PC-9 (cell line): ENCODE measurements at places on chromosomes 4 and X. TPM values are rescaled to one million over a fixed set of nuclear protein-coding genes. Genes with fewer than 3 reads are reported as not detected.

DNA sequence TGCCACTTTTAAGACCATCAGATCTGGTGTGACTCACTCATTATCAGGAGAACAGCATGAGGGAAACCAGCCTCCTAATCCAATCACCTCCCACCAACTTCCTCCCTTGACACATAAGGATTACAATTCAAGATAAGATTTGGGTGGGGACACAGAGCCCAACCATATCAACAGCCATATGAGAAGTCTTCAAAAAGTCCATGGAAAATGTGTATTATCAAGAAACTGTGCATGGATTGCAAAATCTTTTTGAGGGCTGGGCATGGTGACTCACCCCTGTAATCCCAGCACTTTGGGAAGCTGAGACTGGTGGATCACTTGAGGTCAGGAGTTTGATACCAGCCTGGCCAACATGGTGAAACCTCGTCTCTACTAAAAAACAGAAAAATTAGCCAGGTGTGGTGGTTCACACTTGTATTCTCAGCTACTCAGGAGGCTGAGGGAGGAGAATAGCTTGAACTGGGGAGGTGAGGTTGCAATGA is 17.8 kb upstream of the RPL39 start:
- DNase-seq: no peak
- peaks cover under 1% of the 10 kb centered on the region; the same call in 1 of the 2 replicates for H3K27me3 ChIP-seq

- H3K4me1 ChIP-seq: no peaks in the 10 kb centered on the region
- H3K4me3 ChIP-seq: no peak overlapping the region
- H3K36me3 ChIP-seq: no peaks in the 10 kb centered on the region
- DNase-seq: no peak
Measured at GRCh38 chrX:71623714-71624113, 5.4 kb upstream of the CXCR3 start.

GRCh38 chrX:66008328-66008970 is 31.4 kb downstream of the VSIG4 start:
- H3K4me3 ChIP-seq: no peak overlapping the region
- no peak overlapping the region for H3K27ac ChIP-seq
- no peaks in the 10 kb centered on the region for H3K27me3 ChIP-seq
- H3K36me3 ChIP-seq: no peaks in the 10 kb centered on the region
- no peaks in the 10 kb centered on the region for H3K4me1 ChIP-seq

DNA sequence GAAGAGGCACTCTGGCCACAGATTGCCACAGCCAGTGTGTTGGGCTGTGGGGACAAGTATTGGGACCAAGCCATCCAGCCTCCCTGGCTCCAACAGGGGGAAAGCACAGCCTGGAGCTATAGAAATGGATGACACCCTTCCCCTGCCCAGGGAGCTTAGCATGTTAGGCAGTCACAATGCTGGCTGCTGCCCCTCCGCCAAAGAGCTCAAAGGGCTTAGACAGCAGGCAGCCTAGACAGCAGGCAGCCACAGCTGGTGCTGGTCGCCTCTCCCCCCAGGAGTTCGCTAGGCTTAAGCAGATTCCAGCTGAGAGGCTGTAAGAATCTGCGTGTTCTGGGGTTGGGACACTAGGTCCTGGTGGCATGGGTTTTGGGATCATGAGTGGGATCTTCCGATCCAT is 94.5 kb upstream of the MXRA5 start:
- peaks cover 22% of the 10 kb centered on the region for H3K27me3 ChIP-seq
- no peak overlapping the region for H3K27ac ChIP-seq
- no peak overlapping the region for H3K4me3 ChIP-seq
- H3K36me3 ChIP-seq: no peaks in the 10 kb centered on the region
- no peaks in the 10 kb centered on the region for H3K4me1 ChIP-seq

- no peaks in the 10 kb centered on the region for H3K27me3 ChIP-seq
- no peaks in the 10 kb centered on the region for H3K36me3 ChIP-seq
- no peak overlapping the region for H3K27ac ChIP-seq
Measured at GRCh38 chr4:153488006-153488891, 22.1 kb downstream of the TMEM131L start.

DNA sequence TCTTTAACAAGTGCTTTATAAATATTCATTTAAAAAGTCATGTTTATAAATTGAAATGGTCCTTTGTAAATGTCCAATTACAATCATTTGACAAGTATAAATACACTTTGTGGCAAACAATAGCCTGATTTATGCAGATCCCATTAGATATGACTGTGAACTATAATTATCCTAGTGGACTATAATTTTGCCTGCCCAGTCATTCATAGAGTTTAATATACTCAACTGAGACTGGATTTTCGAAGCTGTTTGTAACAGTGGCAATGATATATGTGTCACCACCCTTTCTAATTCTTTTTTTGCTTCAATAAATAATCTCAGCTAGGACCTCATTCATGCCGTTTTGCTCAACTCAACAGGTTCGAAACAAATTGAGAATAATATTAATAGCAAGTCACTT is 732.0 kb downstream of the PCDH18 start:
- no peaks in the 10 kb centered on the region for H3K4me1 ChIP-seq
- H3K36me3 ChIP-seq: no peaks in the 10 kb centered on the region
- no peak for DNase-seq
- no peaks in the 10 kb centered on the region for H3K27me3 ChIP-seq

DNA sequence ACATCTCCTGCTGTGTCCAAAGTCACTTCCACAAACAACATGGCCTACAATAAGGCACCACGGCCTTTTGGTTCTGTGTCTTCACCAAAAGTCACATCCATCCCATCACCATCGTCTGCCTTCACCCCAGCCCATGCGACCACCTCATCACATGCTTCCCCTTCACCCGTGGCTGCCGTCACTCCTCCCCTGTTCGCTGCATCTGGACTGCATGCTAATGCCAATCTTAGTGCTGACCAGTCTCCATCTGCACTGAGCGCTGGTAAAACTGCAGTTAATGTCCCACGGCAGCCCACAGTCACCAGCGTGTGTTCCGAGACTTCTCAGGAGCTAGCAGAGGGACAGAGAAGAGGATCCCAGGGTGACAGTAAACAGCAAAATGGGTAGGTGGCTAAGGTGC is 123.9 kb downstream of the PDLIM5 start:
- no peak for DNase-seq
- no peaks in the 10 kb centered on the region for H3K4me1 ChIP-seq
- no peaks in the 10 kb centered on the region for H3K36me3 ChIP-seq
- H3K27ac ChIP-seq: no peak overlapping the region
- H3K4me3 ChIP-seq: no peak overlapping the region
- no peaks in the 10 kb centered on the region for H3K27me3 ChIP-seq

The PNMA3 gene
- total RNA-seq: not detected in 2 replicates
